Activated CD4-positive, alpha-beta T cell treated with anti-CD3 and anti-CD28 coated beads, Interleukin-2, Interleukin-6, amounts not matched to agents 100 ng/mL and 50 ng/mL, durations not matched to agents 16 hours and 8 hours (primary cell): ENCODE measurements at places on chromosomes 1 and 21.

GRCh38 chr1:160768295-160768657 lies 27.7 kb upstream of the LY9 start:
- DNase-seq: peak; percentile 92

GRCh38 chr1:189117072-189117770 lies 1360.4 kb downstream of the BRINP3 start:
- DNase-seq: no peak

GRCh38 chr1:236455243-236455642 lies 61.2 kb downstream of the EDARADD start:
- no peak for DNase-seq

- no peak for DNase-seq
Measured at GRCh38 chr1:38239258-38239835, 192.8 kb upstream of the POU3F1 start.

DNA sequence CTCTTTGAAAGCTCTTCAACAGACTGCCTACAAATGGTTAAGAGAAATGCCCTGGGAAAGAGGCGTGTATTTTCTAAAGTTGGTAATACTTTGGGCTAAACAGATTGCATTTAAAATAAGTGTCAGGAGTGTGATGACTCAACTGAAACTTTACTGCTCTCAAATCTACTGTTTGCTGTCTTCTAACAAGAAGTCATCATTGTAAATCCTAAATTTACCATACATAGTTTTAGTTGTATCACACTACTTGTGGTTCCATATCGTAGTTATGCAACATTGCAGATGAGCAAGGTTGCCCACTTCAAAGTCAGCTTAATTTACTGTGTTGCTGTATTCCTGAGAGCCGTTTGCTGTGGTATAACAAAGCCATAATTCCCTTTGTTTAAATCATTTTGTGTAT lies 59.6 kb downstream of the RGS21 start:
- DNase-seq: peak; percentile 9

- DNase-seq: no peak
Measured at GRCh38 chr1:95371666-95372282, 137.8 kb downstream of the RWDD3 start.

DNA sequence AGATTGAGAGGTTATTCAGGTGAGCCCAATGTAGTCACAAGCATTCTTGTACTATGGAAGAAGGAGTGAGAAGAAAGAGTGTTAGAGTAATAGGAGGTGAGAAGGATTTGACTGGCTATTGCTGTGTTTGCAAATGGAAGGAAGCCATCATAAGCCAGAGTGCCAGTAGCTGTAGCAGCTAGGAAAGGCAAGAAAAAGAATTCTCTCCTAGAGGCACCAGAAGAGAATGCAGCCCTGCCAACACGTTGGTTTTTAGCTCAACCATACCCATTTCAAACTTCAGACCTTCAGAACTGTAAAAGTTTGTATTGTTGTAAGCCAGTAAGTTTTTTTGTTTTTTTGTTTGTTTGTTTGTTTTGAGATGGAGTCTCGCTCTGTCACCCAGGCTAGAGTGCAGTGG lies 8.9 kb upstream of the IL12RB2 start:
- DNase-seq: no peak

- DNase-seq: no peak
Measured at GRCh38 chr1:4119516-4120220, 219.6 kb upstream of the C1orf174 start.

GRCh38 chr1:33275706-33276572 lies 19.6 kb downstream of the ZNF362 start:
- DNase-seq: no peak

DNA sequence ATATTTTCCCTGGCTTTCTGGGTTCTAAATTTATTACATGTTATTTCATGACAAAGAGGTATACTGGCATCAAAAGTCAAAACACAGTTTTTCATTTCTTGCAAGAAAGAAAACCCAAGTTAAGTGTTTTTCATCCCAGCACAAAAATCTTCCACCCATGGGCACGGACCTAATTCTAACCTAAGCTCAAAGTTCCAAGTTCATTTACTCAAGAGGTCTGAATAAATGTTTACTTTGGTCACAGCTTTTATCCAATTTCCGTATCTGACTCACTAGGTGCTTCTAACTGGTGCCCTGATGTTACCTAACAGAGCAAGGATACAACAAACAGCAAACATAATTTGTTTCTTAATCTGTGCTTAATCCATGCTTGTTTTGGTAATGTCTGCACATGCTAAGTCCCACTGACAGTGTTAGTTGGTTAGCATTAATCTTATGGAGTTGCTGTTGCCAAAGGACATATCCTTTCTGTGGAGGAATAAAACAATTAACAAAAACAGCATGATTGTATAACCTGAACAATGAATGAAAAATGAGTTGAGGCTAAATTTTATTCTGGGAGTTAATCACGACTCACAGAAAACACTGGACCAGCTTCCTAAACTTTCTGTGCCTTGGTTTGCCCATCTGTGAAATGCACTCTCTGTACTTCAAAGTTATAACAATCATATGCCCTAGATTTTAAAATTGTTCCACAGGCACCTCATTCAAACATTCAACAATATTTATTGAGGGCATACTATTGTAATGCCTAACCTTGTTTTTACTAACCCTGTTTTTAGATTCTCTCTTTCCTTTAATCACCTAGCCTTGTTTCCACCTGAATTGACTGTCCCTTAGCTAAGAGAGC lies 4.2 kb upstream of the CHD1L start:
- DNase-seq: no peak

DNA sequence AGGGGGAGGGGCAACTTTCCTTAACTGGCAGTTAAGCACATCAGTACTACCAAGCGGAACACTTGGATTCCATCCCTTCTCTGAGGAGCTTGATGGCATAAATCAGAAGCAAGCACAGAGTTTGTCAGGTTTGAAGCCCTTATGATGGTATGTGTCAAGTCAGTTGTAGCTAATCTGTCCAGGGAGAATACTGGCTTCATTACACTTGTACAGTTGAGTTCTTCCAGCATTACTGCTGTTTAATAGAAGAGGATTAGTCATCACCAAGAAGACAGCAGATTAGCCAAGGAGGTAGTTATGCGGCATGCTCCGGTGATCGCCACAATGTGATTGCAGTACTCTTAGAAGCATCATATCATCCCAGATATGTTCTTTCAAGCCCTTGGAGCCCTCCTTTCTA lies 2.1 kb upstream of the TDRD5 start:
- DNase-seq: no peak

- DNase-seq: no peak
Measured at GRCh38 chr21:46051821-46052675, 45.9 kb upstream of the COL6A2 start.

DNA sequence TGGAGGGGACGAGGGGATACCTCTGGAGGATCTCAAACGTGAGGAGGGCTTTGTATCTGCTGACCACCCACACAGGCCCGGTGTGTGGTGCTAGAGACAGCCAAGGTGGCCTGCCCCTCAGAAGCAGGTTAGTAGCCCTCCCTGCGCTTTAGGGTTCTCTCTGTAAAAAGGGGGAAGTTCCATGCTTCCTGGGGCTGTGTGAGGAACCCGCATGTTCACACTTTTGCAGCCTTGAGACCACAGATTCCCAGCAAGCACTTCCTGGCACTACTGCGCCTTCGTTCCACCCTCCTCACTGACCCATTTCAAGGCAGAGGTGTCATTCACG lies 7.9 kb upstream of the GUCA2B start:
- DNase-seq: no peak

- no peak for DNase-seq
Measured at GRCh38 chr1:90155721-90156487, 161.0 kb downstream of the ZNF326 start.
